NCI-H69 (cell line): ENCODE measurements at places on chromosomes 6 and 20.
A peak's percentile ranks its signal among the peaks of the same experiment; 100 is the strongest.

DNA sequence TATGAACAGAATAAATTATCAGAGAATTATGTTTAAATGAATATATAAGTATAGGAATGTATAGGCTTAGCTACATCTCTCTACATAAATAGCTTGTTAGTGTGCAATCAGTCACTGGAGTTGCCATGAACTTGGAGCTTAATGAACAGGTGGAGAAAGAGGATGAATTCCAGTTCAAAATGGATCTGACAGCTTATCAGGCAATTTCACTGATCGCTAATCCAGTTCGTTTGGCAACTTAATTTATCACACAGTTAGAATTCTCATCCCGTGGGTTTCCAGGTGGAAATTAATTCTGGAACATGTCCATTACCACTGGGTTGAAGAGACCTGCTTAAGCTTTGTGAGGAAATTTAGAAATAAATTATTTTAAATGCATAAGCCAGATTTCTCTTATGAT, 118.1 kb downstream of the MACROD2 start:
- DNase-seq, result no peak

GRCh38 chr6:4336084-4336483, 200.7 kb upstream of the ECI2 start:
- no peak for DNase-seq

- no peak for DNase-seq
These were observed 25.5 kb upstream of the SSTR4 start for GRCh38 chr20:23009636-23010035.

DNA sequence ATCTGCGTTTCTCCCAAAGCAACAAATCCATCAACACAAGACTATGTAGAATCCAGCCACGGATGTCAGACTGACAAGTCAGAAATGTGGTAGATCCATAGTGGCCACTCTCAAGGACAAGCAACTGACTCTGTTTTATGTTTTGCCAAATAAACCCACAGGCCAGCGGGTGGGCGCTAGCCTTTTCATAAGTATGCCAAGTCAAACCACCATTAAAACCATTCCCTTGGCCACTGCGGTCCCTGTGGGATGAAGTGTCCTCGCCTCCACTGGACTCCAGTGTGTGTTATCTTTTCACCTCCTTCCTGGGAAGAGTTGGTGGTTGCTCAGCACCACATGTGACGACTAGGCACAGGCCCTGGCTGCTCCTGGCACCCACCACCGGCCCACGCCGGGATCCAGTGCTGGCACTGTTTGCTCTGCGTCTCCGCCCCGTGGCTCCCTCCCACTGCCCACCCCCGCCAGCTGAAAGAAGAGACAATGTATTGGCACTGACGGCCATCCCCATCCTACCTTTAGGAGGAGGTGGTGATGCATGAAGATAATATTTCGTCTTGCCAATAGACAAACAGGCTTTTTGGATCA, 103.4 kb downstream of the FOXC1 start:
- DNase-seq, result no peak

DNA sequence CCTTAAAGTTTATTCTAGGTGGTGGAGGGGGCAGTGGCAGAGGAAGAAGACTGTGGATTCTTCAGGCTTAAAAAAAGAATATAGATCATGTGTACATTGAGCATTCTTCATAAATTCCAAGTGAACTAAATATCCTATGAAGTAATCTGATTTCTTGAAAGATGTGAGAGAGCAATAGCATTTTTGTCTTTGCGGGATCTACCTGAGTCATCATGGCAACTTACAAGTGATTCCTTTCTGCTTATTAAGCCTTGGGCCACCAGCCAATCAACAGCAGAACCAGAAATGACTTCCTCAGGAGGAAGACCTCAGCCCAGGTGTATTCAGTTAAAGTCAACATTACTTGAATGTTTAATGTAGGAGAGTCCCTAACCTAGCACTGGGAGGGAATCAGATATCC, 756.9 kb downstream of the TFAP2A start:
- peak; percentile 24 for DNase-seq

GRCh38 chr6:90227673-90228072, 69.0 kb downstream of the BACH2 start:
- no peak for DNase-seq

- no peak for DNase-seq
These were observed 67.9 kb downstream of the IGF2R start for GRCh38 chr6:160036790-160037206.

- no peak for DNase-seq
These were observed 175.8 kb upstream of the LRFN2 start for GRCh38 chr6:40762981-40763380.

DNA sequence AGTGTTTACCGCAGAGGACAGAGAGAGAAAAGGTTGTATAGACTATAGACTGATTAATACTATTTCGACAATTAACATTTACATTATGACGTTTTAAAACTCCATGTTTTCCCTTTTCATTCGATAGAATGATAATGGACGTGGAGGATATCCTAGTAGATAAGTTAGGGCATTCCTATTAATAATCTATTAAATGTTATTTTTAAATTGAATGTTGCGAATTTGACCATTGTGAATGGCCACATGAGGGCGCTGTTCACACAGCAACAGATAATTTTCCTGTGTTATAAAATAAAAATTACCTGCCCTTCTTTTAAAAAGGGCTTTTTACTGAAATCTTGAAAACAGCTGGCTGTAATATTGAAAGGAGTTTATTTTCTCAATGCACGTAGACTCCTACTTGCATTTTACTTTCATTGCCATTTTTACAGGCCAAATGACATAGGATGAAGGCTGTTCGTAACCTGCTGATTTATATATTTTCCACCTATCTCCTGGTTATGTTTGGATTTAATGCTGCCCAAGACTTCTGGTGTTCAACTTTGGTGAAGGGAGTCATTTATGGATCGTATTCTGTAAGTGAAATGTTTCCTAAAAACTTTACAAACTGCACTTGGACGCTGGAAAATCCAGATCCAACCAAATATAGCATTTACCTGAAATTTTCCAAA, 3.3 kb downstream of the ADGRB3 start:
- peak; percentile 39 for DNase-seq

GRCh38 chr20:45370571-45371160, 7.5 kb downstream of the TP53TG5 start:
- no peak for DNase-seq

GRCh38 chr6:1850121-1850839, 240.6 kb downstream of the FOXC1 start:
- DNase-seq, result peak; percentile 83

DNA sequence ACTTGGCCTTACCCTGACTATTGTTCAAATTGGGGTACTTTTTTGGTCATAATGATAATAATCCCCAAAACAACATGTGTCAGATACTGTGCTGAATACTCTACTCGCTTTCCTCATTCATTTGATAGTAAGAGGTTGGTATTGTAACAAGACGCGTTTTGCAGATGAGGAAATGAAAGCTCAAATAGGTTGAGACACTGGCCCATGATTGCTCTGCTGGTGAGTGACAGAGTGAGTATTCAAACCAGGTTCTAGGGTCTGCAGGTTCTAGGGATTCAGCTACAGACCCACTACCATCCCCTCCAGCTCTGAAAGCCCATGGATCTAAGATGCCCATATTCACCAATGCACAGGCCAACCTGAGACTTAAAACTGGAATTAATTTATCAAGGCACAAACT, 1.3 kb upstream of the ENPP4 start:
- DNase-seq, result peak; percentile 31

DNA sequence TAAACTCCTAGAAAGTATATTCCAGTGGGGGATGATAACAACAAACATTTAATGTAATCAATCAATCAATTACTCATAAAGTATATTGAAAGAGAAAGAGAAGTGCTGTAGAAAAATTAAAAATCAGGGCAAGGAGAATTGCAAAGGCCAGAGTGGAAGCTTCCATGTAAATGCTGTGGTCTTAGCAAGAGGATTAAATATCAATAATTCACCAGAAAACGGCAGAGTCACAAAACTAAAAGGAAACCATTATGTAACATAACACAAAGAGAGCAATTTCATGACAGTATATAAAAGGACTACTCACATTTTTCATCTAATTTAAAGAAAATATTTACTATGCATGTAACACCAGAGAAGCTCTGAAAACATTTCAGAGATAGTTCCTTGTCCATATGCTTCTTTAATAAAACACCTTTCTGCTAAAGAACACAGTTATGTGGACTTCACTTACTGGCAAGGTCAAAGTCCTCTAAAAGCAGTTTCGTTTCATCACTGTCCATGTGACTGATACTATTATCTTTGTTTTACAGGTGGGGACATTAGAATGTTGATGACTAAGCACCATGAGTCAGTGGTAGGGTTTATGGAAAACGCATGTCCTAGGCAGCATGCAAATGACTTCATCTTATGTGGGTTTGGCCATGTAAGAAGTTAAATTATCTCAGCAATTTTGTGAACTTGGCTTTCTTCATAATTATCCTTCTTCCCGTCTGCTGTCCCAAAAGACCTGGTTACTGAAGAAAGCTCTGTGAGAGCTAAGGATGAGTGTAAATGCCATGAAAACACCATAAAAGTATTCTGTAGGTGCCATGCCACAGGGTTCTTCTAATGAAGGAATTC, 185.8 kb upstream of the TENT5A start:
- DNase-seq, result peak; percentile 17

- no peak for DNase-seq
These were observed 14.0 kb upstream of the SLC17A5 start for GRCh38 chr6:73667798-73668197.

DNA sequence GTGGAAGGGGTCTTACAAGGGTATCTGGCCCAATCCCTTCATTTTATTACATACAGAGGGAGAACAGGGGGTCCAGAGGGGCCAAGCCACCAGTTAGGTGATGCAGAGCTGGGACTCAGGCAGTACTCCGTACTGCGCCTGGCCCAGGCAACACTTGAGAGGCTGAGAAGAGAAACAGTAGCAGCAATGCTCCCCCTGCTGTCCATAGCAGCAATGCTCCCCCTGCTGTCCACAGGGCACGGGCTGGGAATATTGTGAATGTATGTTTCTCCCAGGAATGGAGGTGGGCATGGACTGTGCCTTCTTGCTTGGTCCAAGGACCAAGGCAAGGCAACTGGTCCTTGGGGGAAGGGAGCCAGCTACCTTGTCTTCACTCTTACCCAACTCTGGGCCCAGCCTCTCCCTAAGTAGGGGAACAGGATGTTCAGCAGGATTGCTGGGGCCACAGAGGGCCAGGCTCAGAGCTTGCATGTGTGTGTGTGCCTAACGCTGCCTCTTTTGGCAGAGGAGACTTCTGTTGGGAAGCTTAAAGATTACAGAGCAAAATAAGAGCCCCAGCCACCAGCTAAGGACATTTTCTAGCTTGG, 14.8 kb upstream of the FAM83C start:
- peak; percentile 69 for DNase-seq

DNA sequence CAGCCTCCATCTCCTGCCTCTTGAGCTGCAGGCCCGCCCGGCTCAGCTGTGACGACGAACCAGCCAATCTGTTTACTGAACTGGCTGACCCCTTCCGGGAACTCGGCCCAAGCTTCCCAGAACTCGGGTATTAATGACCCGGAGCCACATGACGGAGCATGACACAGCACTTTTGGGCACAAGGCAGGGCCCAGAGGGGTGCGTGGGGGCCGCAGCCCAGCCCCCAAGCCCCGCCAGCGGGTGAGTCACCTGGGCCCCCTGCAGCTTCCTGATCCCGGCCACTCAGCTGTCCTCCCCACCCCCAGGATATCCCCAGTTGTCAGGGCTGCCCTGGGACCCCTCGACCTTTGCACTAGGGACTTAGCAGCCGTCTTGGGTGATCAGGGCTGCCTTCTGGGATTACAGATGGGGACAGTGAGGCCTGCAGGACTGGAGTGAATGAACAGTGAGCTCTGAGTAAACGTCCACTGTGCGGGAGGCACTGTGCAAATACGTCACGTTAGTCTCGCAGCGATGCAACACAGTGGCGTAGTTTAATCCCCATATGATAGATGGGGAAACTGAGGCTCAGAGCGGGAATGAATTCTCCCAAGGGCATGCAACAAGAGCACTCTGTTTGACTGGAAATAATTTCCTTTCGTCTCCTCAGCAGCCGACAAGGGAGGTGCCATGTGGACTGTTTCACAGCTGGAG, 102.1 kb downstream of the CEBPB start:
- DNase-seq, result peak; percentile 66

DNA sequence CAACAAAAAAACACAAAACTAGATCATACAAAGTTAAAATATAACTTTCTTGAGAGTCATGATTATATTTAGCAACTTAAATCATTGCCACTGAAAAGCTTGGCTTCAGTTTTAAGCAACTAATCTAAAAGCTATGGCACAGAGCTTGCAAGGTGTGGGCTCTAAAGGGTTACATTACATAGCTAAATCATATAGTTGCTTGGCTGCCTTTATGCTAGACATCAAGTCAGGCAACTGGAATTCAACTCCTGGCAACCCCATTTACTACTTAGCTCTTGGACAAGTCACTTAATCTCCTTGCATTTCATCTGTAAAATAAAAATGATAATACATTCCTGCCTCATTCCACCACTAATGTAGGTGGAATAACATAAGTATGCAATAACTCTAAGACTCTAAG, 40.9 kb upstream of the GCM1 start:
- DNase-seq, result no peak

DNA sequence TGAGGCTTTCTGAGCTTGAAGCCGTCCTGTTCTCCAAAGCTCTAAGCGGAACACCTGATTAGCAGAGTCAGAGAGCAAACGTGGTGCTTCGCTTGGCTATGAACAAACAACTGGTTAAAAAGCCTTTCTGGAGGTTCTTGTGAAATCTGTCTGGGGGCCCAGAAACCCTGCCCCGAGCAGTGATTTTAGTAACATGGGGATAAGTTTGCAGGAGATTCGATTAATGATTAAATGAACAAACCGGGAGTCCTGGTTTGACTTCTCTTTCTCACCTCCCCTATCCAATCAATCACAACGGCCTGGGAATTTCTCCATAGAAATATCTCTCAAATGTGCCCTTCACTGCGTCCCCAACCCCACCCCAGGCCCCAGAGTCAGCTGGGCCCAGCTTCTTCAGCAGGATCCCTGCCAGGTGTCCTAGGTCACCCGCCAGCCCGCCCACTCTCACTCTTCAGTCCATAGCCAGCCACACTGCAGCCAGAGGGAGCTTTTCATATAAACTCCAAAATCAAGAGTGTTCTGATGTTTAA, 43.6 kb downstream of the ZDHHC14 start:
- no peak for DNase-seq

DNA sequence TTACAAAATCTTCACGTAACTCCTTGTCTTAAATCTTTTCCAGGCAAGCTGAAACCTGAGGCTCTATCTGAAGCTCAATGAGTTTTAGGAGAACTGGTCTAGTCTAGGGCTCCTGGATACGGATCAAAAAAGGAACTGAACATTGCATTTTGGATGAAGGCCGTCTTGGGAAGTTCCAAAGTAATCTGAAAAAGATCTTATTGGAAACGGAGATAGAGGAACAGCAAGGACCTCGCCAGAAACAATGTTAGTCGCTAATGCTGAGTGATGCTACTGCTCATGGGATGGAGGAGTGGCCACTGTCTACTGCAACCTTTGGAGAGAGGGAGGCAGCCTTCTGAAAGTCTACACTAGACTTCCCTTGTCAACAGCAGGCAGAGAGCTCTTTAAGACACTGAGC, 91.4 kb upstream of the ATXN1 start:
- DNase-seq, result no peak

- no peak for DNase-seq
These were observed 38.1 kb downstream of the STK35 start for GRCh38 chr20:2139736-2140135.

- no peak for DNase-seq
These were observed 67.1 kb downstream of the GNAS-AS1 start for GRCh38 chr20:58783511-58784011.
